SJCRH30 (cell line): ENCODE measurements at places on chromosomes 6 and 20. TPM values are rescaled to one million over a fixed set of nuclear protein-coding genes. Genes with fewer than 3 reads are reported as not detected.
A peak's percentile ranks its signal among the peaks of the same experiment; 100 is the strongest.

COL9A1 gene
- total RNA-seq: 4.7 and 4.8 TPM in 2 replicates

OLIG3 gene
- not detected in 2 replicates for total RNA-seq

- H3K4me3 ChIP-seq: no peak overlapping the region
- peak; percentile 68 for DNase-seq
- no peaks in the 10 kb centered on the region for H3K27me3 ChIP-seq
Measured at GRCh38 chr20:10553326-10553984, 118.3 kb downstream of the SLX4IP start.

CBLN4 gene
- total RNA-seq: not detected in 2 replicates

GRCh38 chr6:37103169-37104039 lies 66.5 kb upstream of the PIM1 start:
- H3K4me3 ChIP-seq: peak overlapping the region; percentile 42
- H3K4me1 ChIP-seq: peaks cover 32% of the 10 kb centered on the region
- no peaks in the 10 kb centered on the region for H3K27me3 ChIP-seq
- H3K27ac ChIP-seq: peak overlapping the region; percentile 33

DNA sequence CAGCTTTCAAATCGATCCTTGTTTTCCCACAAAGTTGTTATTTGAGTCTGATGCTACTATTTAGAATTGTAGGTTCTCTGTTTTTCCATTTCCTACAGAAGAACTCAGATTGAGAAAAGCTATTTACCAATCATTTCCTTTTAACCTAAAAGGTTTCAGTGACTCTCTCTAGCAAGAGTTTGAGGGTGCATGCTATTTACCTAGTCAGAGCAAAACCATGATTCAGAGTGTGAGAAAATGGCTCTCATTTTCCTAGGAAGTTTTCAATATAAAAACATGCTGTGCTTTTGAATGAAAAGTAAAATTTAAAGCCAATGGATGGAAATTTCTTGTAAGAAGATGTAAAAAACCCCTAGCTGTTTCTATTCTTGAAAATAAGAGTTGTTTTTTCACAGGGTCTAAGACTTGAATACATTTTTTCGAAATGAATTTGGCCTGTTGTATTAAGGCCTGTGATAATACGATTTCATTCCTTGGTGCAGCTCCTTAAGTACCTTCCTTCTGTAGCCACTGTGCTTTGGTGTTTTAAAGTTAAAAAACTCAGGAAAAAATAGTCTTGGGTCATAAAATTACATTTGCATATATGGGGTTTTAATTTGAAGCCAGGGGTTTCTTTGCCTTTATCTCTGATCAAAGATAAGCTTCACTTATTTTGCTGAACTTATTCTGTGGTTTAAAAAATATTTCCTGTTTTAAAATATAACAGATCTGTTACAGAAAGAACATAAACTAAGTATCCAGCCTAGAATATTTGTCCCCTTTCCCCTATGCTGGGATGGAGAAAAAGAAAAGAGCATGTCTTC lies 18.0 kb upstream of the RSPH3 start:
- no peak overlapping the region for H3K4me3 ChIP-seq
- no peaks in the 10 kb centered on the region for H3K4me1 ChIP-seq
- no peaks in the 10 kb centered on the region for H3K36me3 ChIP-seq
- no peak for DNase-seq

GRCh38 chr6:7725412-7725811 lies 487 bp upstream of the BMP6 start:
- H3K27ac ChIP-seq: no peak overlapping the region
- H3K27me3 ChIP-seq: peaks cover 4% of the 10 kb centered on the region; the same call in 1 of the 2 replicates
- H3K4me3 ChIP-seq: peak overlapping the region; percentile 61

DNA sequence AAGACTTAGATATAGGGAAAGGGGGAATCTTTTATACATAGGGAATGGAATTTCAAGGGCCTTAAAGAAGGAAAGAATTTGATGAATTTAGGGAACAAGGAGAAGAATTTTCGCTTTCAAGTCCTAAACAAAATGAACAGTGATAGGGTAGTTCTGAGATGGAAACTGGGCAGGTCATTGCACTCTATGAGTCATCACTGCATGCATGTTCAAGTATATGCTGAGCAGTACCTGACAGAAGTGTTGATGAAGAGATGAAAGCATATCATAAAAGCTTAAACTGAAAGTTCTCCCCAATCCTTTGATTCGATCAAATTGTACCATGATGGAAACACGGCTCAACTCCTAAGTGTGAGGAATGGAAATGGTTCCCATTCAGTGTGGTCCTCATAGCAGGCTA lies 271.0 kb downstream of the TSHZ2 start:
- no peak overlapping the region for H3K27ac ChIP-seq
- no peak overlapping the region for H3K4me3 ChIP-seq
- H3K4me1 ChIP-seq: no peaks in the 10 kb centered on the region

DNA sequence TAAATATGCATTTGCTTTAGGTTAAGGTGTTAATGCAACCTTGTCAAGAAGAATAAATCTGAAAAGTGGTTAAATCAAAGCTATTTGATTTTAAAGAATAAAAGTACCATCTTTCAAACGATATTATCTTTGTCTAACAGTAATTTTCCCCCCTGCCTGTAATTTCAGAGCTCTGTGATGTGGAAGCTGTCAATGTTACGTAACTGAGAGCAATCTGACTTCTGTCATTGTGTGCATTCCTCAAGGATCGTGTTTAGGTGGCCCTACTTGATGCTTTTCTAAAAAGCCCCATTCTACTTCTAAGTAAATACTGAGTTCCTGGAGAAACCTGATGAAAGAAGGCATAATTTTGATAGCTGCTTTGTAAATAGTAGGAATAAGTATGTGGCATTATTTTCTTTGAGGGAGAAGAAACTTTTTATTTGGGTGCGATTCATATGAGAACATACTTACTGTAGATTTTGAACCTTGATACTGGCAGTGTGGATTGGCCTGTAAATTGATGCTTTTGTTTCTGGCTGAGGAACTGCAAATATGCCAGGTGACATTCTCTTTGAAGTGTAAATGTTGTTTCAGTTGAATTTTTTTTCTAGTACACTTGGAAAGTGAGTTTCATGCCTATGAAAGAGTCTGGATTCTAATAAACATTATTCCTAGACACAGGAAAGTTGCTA lies 529.6 kb upstream of the FLRT3 start:
- no peak overlapping the region for H3K27ac ChIP-seq
- no peaks in the 10 kb centered on the region for H3K36me3 ChIP-seq
- no peak for DNase-seq
- H3K4me1 ChIP-seq: no peaks in the 10 kb centered on the region; the same call in 1 of the 2 replicates
- H3K4me3 ChIP-seq: no peak overlapping the region

THBD gene
- total RNA-seq: 0.03 TPM in 1 of 2 replicates, not detected in the other

DNA sequence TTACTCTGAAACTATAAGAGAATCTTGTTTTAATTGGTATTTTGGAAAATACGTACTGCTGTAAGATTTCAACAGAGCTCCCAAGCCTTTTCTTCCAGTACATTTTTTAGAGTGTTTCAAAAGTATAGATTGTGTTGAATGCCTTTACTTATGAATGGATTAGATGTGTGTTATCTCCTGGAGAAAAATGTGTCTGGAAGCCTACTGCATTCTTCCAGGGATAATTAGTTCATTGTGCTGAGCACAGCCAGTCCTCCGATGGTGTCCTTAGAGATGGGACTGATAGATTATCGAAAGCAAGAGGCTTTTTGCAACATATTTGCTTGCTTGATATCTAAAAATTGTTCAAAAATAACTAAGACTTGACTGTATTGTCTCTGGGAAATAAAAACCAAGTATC lies 114.2 kb downstream of the PLEKHG1 start:
- H3K27ac ChIP-seq: no peak overlapping the region
- peaks cover 8% of the 10 kb centered on the region for H3K4me1 ChIP-seq
- H3K36me3 ChIP-seq: no peaks in the 10 kb centered on the region
- H3K4me3 ChIP-seq: no peak overlapping the region

DNA sequence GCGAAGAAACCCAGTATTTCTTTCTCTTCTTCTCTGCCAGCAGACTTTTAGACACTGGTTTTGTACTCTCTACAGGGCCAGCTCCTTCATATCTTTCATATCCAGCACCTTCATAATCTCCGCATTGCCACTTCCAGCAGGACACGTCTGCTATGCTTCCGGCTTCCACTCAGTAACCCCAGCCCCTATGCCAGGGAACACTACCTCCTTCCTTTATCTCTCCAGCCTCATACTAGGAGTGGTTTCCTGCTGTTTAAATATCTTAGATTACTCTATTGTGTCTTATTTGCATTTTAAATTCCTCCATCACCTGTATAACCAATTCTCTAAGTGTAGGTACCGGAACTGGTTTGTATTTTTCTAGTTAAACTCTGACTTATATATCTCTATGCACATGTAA lies 667.8 kb upstream of the ID4 start:
- no peaks in the 10 kb centered on the region for H3K36me3 ChIP-seq
- no peak overlapping the region for H3K4me3 ChIP-seq
- no peak for DNase-seq
- H3K27me3 ChIP-seq: no peaks in the 10 kb centered on the region

DNA sequence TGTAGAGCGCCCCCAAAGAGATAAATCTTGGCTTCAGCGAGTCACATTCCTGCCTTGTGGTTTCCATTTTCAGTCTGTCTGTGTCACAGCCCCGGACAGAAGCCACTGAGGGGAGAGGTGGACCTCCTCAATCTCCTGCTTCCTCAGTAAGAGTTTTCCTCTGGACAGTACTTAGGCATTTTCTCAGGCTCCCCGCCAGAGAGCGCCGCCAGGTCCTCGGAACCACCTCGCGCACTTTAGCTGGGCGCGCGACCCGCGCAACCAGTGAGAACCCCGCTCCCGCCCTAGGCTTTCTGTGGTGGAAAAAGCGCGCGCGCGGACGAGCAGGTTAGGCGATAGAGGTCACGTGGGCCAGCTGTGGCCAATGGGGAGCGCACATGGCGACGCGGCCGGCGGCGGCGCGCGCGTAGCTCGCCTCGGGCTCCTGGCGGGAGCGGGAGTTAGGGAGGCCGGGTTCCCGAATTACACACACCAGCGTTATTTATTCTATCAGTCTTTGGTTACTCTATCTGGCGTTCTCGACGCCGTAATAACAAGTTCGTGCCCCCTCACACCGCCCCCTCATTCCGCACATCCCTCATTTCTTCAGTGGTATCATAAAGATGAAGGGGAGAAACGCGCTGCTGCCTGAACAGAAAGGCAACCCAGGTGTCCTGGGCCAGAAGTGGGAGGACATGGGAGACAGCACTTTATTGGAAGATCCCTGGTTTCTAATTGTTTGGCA lies 19.4 kb downstream of the PXT1 start:
- H3K36me3 ChIP-seq: no peaks in the 10 kb centered on the region
- peak overlapping the region; percentile 52 for H3K27ac ChIP-seq
- DNase-seq: peak; percentile 99
- no peaks in the 10 kb centered on the region for H3K4me1 ChIP-seq
- no peaks in the 10 kb centered on the region for H3K27me3 ChIP-seq

MEI4 gene
- not detected in 2 replicates for total RNA-seq

SULF2 gene
- 122 and 127 TPM in 2 replicates for total RNA-seq

GRCh38 chr20:9200196-9200595 lies 131.3 kb downstream of the PLCB4 start:
- no peak for DNase-seq
- no peaks in the 10 kb centered on the region for H3K4me1 ChIP-seq
- H3K27ac ChIP-seq: no peak overlapping the region

DNA sequence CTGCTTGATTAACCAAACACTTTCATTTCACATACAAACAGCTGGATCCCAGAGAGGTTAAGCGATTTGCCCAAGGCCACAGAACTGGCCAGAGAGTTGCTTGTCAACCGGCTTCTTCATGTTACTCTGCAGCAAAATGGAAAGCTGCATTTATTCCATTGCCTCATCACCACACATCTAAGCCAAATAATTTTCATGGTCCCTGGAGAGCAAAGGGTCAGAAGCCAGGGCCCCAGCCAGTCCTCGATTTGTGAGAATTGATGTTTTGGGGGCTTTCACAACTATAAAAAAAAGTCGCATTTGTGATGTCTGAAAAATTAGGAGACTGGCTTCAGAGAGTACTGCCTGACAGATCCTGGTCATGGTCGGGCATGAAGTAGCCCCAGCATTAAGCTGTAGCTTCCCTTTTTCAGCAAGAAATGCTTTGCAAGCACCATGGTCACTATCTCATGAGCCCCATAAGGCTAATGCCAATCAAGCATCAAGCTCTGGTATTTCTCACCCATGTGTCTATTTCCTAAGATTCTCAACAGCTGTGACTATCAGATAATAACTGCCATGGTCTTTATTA lies 95.8 kb downstream of the BANF2 start:
- H3K36me3 ChIP-seq: no peaks in the 10 kb centered on the region
- peaks cover 4% of the 10 kb centered on the region; the same call in 1 of the 2 replicates for H3K27me3 ChIP-seq
- DNase-seq: no peak
- no peaks in the 10 kb centered on the region for H3K4me1 ChIP-seq
- H3K27ac ChIP-seq: no peak overlapping the region
- no peak overlapping the region for H3K4me3 ChIP-seq

DNA sequence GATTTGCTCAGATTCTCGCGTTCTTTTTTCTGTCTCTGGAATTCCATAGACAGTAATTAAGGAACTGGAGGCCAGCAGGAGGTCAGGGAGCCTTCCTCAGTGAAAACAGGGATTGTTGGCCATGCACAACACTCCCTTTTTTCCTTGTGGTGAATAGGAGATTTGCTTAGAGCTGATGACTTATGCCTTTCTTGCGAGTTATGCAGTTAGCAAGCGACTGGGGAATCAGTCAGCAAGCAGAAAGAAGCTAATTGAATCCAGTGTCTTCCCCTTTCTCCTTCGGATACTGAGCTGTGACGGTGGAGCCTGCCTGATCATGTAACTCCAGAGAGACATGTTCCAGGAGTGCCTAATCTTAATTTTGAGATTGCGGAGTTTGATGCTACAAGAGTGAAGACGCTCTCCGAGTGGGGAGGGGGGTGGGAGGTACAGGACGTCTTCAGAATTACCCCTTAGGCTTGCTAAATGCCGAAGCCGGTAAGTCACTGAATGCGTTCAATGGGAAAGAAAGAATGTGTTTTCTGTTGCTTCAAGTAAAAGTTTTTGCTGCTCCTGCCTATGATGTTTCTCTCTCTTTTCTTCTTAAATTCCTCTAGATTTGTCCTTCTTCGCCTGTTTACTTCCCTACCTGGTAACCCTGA lies 165.9 kb downstream of the SASH1 start:
- H3K4me1 ChIP-seq: peaks cover 6% of the 10 kb centered on the region; the same call in 1 of the 2 replicates
- peaks cover 4% of the 10 kb centered on the region; the same call in 1 of the 2 replicates for H3K36me3 ChIP-seq
- H3K4me3 ChIP-seq: peak overlapping the region; percentile 79
- no peaks in the 10 kb centered on the region for H3K27me3 ChIP-seq

- H3K4me1 ChIP-seq: no peaks in the 10 kb centered on the region
- H3K27me3 ChIP-seq: no peaks in the 10 kb centered on the region
- H3K36me3 ChIP-seq: no peaks in the 10 kb centered on the region
- DNase-seq: no peak
Measured at GRCh38 chr6:42177514-42178364, 4.6 kb downstream of the GUCA1A start.

DNA sequence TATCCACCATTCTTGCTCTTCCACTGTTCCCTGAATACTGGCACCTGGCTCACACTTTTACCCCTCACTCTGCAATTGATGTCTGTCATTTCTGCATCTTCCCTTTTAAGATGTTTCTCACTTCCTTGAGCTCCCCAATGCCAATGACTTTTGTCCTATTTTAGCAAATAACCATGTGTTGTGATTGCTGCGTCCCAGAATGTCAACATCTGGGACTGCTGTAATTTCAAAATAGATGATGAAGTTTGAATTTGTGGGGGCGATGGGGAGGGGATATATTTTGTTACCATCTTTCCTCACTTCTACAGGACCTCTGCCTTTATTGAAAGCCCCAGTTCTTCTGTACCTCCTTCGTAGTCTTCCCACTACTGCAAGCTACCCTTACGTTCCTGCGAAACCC lies 40.0 kb upstream of the ADGRF5 start:
- H3K36me3 ChIP-seq: no peaks in the 10 kb centered on the region
- H3K4me3 ChIP-seq: no peak overlapping the region
- H3K27me3 ChIP-seq: no peaks in the 10 kb centered on the region
- H3K4me1 ChIP-seq: no peaks in the 10 kb centered on the region
- DNase-seq: no peak
